ENCODE measurements at places on chromosomes 12 and 14.

DNA sequence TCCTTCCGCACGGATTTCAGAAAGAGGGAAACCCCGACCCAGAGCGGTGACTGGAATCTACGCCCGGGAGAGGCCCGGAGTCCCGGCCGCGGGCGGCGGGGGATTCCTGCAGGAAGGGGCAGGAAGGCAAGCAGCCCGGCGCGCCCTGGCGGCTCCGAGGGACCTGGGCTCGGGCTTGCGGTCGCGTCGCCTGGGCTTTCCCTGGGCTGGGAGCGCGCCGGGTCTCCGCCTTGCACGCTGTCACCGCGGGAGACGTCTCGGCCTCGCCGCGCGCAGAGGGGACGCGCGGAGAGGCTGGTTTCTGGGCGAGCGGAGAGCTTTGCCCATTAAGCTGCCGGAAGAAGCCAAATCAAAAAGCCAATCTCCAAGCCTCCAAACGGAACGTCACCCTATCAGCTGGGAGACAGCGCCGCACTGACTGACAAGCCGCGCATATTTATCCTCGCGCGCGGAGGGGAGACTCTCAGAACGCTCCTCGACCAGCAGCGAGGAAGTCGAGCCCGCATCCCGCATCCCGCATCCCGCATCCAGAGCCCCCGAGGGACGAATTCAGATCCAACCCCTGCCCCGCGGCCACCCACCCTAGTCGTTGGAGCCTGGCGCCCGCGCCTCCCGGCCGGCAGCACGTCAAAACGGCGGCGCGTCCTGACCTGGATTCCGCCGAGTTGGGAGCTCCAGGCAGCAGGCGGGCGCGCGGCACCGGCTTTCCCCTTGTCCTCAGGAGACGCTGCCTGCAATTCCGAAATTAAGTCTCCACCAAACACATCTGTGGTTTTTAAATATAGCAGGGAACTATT, at the start of gene SLC8A3:
SLC8A3 (minus strand) TSS at position 293 of the 797 bp plus-strand sequence. CDS start 20,529 bp downstream, outside the sequence.
- peak; percentile 72 for DNase-seq

DNA sequence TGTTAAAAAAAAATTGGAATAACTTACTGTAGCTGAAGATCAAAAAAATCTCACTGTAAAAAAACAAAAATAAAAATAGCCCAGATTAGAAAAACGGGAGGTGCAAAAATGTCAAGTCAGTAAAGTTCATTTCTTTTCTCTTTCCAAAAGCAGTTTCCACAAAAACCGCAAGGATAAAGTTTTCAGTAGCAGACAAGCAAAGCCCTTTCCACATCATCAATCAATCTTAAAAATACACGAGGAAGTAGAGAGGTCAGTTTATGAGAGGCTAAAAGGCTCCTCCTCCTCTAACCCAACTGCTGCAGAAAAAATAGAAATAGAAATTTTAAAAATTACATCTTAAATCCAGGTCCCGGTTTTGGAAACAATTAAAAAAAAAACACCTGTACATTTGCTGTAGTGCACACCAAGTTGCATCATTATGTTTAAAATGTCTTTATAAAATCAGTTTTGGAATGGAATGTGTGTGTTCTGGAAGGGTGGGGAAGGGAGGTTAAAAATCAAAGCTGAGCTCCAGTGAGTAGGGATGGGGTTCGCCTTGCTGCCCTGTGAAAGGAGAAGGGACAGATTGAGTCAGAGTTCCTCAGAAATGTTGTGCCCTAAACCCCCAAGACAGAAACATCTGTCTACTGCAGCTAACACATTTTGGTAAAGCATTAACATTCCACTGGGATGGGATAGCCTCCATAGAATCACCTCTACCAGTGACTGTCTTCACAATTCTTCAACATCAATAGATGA, 5.8 kb downstream of the HNRNPC start:
- no peak for DNase-seq

DNA sequence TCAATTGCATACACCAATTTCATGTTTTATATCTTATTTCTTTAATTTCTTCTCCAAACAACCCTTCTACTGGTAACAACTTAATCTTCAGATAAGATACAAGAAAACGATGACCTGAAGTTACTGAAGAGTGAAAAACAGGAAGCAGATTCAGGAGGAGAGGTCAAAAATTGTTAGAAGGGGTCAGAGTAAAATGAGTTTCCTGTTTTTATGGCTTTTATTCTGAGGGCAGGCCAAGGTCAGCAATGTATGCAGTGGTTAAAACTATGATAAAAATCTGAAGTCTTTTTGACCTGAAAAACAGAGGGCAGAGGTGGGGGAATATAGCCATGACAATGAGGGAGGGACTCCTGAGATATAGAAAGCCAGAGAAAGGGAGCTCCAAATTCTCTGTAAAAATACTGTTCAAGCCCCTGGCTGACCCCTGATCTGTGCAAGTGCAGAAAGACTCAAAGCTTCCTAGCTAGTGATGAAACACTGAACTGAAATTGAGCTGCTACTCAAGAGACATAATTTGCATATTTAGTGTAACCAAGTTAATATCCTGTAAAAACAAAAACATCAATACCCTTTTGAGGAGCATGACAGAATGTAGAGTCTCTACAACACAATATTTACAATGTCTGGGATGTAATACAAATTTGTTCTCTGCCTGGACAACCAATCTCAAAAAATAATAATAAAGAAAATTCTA, 514.3 kb upstream of the SEL1L start:
- DNase-seq = no peak

- peak; percentile 37 for DNase-seq
Observed at GRCh38 chr12:98743362-98743953, 98.4 kb downstream of the APAF1 start.

GRCh38 chr14:24734917-24735500, 101.0 kb upstream of the GZMB start:
- peak; percentile 96 for DNase-seq

DNA sequence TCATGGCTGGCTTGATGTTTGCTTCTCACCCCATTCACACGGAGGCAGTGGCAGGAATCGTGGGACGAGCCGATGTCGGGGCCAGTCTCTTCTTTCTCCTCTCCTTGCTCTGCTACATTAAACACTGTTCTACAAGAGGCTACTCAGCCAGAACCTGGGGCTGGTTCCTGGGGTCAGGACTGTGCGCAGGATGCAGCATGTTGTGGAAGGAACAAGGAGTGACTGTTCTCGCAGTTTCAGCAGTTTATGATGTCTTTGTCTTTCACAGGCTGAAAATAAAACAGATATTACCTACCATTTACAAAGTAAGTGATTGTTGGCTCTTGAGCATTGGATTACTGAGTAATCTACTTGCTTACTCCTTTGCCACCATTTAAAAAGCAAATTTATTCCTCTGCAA, 170.6 kb downstream of the TMTC2 start:
- DNase-seq = no peak

DNA sequence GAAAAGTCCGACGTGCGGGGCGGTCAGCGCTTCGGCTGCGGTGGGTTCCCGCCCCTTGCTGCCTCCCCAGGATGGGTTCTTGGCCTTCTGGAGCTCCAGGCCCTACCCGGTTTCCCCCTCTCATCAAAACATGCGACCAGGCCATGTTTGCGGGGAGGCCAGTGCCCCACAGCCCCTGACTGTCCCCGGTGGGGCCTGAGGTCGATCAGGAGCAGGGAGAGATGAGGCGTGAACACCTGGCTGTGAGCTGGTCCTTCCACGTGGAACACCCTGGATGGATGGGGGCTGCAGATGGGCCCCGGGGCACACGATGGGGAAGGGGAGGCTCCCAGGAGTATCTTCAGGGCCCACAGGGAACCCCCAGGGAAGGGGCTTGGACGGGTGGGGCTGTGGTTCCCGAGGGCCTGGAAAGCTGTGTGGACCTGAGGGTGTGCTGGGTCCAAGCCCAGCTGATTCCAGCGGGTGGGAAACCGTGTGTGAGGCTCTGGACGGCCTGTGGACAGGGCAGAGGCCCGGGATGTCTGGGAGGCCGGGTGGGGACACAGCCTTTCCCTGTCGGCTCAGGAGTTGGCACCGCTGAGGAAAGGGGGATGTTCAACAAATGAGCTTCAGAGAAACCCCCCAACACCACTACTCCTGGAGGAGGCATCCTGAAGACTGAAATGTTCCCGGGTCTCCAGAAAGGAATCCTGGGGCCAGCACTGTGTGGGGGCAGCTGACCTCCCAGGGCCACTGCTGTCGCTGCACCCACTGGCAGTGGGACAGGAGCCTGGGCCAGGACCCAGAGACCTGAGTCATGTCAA, 187.0 kb upstream of the C14orf180 start:
- peak; percentile 11 for DNase-seq

DNA sequence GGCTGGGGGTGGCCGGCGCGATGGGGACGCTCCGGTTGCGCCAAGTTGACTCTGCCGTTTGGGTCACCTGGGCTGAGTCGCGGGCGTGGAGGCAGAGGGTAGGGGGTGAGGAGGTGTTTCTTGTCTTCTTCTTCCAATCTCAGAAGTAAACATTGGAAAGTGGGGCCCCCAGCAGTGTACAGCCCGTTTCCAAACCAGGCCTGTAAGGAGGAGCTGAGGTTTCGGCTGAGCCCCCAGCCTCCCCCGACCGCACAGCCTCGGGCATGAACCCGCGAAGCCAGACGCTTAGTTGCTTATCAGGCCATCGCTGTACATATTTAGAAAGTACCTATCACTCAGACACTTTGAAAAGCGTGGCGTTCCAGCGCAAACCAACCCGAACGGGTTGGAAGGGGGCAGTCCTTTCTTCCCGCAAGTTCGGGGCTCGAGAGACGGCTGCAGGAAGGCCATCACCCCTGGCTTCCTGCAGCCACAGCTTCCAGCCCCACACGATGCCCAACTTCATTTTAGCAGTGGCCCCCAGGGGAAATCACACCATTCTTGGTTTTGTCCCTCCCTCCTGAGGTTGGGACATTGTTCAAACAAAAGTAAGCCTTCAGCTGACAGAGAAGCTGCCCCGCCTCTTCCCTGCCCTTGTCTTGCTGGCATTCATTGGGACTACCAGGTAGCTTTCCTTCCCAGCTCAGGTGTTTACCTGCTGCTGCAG, 164.1 kb downstream of the ZFP36L1 start:
- peak; percentile 66 for DNase-seq

DNA sequence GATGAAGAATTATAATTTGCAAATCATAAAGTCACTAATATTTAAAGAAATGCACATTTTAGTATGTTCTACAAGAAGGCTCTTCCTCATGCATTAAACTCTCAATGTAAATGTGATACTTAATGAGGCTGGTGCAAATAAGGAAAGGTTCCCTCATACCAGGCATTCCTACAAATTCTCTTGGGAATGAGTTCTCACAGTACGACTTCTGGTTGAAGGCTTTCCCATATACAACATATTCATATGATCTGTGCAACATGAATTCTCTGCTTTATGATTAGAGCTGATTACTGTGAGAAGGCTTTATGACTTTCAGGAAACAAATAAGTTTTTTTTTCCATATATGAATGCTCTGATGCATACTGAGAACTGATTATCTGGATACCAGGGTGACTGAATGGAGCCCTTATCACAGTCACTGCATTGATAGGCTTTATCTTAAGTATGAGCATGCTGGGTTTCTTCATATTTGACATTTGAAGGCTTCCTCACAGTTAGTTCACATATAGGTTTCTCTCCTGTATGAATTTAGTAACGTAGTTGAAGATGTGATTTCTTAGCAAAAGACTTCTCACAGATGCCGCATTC, 293.9 kb downstream of the RAD51B start:
- no peak for DNase-seq

GRCh38 chr12:119843100-119843499, 34.0 kb downstream of the CIT start:
- DNase-seq = no peak

GRCh38 chr12:127559349-127560040, 707.5 kb upstream of the TMEM132C start:
- peak; percentile 54 for DNase-seq

DNA sequence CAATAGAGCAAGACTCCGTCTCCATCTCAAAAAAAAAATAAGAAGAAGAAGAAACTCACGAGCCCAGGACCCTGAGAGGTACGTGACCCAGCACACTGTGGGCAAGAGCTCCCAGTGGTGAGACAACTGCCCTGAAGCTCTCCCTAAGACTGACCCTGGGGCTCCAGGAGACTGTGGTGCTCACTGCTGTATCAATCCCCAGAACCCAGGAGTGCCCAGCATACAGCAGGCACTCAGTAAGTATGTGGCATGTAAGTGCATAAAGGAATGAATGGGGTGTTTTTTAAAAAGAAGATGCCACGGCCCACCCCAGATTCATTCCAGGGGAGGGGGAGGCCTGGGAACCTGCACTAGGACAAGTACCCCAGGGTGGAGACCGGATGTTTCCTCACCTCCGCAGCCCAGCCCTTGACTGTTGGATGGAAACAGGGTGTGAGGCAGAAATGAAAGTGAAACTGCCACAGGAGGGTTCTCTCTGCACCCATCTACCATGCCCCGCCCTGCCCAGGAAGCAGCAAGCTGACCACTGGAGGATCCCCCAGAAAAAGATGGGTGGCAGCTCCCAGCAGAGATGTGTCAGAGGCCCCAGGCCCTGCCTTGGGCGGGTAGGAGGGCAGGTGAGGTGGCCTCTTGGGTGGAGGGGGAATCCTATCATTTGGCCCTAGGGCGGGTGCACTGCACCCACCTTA, 12.2 kb downstream of the ITPK1 start:
- no peak for DNase-seq

DNA sequence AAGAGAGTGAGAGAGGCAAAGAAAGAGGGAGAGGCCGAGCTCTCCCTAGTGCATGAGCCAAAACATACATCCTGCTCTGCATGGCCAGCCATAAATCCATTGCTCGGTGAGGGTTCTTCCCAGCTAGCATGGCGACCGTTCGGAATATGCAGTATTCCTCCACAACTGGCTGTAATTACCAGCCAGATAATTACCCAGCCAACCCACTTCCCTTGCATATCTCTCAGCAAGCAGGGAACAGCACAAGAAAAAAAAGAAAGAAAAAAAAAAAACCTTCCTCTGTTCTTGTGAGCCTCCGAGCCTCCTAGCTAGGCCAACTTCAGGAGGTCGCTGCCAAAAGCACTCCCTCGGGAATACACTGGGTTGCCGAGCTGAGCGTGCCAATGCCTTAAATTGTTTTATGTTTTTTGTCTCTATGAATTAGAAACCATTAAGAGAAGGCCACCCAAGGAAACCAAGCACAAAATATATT, 567.9 kb downstream of the MED13L start:
- DNase-seq = peak; percentile 80

- DNase-seq = no peak
Observed at GRCh38 chr14:71753976-71754375, 178.3 kb upstream of the RGS6 start.

DNA sequence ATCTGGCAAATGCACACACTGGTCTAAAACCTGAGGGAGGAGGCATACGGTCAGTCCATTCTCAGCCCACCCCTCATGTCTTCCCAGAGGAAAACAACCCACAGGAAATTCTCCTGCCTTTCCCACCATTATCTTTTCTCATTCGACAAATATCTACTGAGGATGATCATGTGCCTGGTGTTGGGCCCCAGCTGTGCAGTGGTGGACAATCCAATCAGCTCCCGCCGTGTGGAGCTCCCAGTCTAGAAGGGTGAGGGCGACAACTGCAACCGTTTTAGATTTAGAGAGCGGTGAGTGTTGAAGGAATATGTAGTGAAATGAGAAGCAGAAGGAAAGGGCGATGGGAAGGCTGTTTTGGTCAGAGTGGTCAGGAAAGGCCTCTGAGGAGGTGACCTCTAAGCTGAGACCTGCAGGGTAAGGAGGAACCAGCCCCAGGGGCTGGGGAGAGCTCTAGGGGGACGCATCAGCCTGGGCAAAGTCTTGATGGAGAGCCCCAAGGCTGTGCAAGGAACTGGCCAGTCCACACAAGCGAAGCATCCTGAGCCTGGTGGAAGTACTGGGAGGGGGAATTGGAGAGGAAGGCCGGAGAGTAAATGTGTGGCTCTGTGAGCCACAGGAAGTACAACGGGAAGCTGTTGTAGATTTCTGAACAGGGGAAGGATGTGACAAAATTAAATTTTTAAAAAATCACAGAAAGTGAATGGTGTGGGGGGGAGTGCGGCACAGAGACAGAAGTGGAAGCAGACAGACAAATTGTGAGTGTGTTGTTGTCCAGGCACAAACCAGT, 192.8 kb downstream of the NTF3 start:
- DNase-seq = peak; percentile 84

GRCh38 chr14:42013153-42013552, 406.5 kb downstream of the LRFN5 start:
- no peak for DNase-seq
